ENCODE measurements at places on chromosomes 2 and 18.

- no peak for DNase-seq
Measured at GRCh38 chr2:55232863-55233657, 572 bp downstream of the RPS27A start.

- DNase-seq = no peak
Measured at GRCh38 chr2:120574620-120575019, 161.0 kb upstream of the GLI2 start.

DNA sequence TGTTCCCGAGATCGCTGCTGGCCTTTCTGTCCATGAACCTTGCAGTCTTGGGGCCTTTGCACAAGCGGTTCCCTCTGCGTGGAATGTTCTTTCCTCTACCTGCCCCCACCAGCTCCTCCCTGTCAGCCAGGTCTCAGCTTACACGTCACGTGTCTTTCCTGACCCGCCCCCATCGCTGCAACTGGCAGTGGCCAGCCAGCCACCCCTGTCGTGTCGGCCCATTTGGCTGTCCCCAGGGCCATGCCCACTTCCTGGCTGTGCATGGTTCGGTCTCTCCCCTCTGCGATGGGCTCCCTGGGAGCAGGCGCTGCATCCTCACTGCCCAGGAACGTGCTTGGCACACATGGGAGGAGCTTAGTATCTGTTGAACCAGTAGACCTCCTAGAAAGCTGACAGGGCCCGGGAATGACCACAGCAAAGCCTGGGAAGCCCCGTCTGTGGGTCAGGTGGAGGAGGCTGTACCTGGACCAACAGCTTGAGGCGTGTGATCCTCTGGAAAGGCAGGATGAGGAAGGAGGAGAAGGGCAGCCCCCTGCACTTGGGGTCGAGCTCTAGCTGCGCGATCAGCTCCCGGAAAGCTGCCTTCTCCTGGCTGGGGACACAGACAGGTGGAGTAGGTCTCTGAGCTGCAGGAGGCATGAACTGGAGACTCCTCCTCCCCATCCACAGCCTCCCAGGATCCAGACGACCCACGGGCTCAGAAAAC is 21.0 kb downstream of the SNORC start:
- DNase-seq = no peak

- no peak for DNase-seq
Measured at GRCh38 chr2:3251946-3252345, 125.7 kb downstream of the EIPR1 start.

- no peak for DNase-seq
Measured at GRCh38 chr18:55137602-55138001, 178.3 kb upstream of the CCDC68 start.

GRCh38 chr2:113124984-113125855 is 2.2 kb upstream of the IL1RN start:
- no peak for DNase-seq

DNA sequence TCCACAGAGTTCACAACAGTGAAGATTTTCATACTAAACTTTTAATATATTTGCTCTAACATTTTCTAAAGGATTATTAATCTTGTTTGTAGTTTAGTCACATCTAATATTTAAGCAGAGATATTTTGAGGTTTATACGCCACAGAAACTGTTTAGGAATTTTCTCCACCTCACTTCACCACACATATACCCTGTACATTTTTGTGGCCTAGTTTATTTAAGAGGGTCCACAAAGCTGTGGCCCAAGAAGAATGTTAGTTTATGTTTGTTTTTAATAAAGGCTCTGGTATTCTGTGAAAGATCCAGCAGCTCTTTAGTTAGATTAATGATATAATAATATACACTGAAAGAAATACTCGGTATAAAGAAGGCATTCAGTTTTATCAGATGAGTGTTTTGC is 132.7 kb upstream of the TTC27 start:
- no peak for DNase-seq

DNA sequence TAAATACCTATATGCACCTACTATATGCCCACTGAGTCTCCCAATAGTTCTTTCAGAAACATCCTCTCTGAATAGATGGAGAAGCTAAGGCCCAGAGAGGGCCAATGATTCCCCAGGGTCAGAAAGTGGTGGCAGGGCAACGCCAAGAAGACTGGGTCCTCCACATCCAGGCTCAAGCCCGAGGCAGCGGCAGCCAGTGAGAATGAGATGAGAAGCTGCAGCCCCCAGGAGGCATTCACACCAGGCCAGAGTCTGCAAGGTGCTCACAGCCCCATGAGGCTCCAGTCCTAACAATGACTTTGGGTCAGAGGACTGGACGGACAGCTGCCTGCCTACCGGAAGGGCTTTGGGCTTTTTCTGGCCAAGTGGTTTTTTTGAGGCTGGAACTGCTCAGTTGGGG is 3.5 kb downstream of the TEX261 start:
- DNase-seq = no peak

- no peak for DNase-seq
Measured at GRCh38 chr2:199108056-199108455, 349.7 kb downstream of the SATB2 start.

- DNase-seq = no peak
Measured at GRCh38 chr18:5503740-5504139, 40.1 kb downstream of the EPB41L3 start.

Measured in stimulated activated CD4-positive, alpha-beta T cell treated with anti-CD3 and anti-CD28 coated beads, Interleukin-12 subunit alpha, Interleukin-12 subunit beta, amount 100 ng/mL, for 24 hours (primary cell).